CD4-positive, alpha-beta T cell treated with Interleukin-6 for 4 hours (primary cell): ENCODE measurements at places on chromosomes 13 and 19.

- no peak for DNase-seq
Observed at GRCh38 chr13:84651288-84651687, 769.0 kb upstream of the SLITRK1 start.

- no peak for DNase-seq
Observed at GRCh38 chr19:6011206-6011605, 33.3 kb upstream of the RANBP3 start.

DNA sequence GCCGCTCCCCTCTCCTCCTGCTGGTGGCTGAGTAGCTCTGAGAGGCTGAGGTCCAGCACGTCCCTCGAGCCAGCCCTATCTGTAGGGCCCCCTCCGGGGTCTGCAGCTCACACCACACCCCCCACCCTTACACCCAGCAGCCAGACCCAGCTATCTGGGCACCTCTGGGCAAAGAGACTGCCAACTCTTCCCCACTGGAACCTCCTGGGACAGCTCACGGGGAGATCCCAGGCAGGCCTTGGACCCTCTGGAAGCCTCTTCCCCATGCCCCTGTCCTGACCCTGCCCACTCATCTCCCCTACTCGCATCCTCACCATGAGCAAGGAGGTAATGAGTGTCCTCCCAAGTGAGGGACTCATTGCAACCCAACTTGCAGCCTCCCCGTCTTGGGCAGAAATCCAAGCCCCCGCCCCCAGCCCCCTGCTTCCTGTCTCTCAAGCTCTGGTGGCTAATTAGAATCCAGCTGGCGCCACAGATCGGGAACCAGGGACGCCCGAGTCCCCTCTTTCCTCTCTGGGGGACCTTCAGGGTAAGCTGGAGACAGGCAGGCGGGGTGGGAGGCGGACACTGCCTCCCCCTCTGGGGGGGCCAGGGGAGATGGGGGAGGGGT lies 22.1 kb downstream of the ADGRL1 start:
- no peak for DNase-seq

- DNase-seq = no peak
Observed at GRCh38 chr19:7832009-7832408, 2.0 kb downstream of the EVI5L start.

DNA sequence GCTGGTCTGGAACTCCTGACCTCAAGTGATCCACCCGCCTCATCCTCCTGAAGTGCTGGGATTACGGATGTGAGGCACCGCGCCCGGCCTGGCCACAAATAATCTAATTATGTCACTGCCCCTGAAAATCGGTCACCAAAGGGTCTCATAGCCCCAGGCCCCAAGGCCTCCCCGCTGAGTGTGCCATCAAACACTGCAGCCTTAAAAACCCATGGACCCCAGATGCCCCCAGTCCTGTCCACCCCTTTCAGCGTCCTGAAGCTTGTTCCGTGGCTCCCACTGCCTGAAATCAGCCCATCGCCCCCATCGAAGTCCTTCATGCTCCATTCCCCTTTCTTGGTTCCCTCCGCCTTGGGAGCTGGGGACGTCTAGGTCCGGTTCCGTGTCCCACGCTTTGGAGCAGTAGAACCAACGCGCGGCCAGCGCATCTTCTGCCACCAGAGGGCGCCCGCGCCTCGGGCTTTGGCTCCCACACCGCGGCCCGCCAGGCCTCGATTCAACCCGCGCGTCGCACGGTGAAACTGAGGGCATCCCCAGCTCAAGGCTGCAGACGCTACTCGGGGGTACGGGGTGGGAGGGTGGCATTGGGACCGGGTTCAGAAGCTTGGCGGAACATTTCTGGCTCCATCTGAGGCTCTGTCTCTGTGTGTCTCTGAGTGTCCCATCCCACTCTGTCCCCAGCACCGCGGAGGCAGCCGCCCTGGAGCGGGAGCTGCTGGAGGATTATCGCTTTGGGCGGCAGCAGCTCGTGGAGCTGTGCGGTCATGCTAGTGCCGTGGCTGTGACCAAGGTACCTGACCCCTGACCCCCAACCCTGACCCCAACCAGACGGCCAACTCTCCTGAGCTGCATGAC lies 3.5 kb downstream of the YJEFN3 start:
- DNase-seq = peak; percentile 92

GRCh38 chr13:79986890-79987289 lies 354.0 kb downstream of the SPRY2 start:
- no peak for DNase-seq

DNA sequence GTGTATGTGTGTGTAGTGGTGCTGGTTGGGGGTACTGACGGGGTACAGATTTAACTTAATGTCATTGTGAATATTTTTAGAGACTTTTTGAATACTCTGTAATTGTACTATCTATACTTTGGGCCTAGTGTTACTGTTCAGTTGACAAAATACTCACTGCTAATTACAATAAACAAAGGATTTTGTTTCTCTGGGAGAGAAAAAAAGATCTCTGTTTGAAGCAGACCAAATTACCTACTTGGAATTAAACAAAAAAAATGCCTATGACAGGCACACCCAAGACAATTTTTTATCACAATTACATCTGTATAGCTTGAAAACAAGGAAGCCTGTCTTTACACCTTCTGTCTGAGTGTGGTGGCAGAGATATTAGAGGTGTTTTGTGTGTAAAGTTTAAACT lies 45.1 kb downstream of the OLFM4 start:
- no peak for DNase-seq

DNA sequence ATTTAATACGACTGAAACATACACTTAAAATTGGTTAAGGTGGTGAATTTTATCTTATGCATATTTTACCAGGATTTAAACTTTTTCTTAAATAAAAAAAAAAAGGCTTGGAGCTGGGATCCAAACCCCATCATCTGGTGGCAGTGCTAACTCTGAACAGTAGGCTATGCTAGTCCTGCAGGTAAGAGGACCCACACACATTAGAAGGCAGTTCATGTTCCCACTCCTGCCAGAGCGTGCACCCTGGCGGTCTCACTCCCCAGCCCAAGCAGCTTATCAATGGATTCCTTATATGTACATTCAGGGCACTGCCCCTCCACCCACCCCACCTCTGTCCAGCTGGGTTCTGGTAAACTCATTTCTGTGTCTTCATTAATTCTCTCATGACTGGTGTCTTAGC lies 31.3 kb upstream of the CEBPA start:
- DNase-seq = no peak

DNA sequence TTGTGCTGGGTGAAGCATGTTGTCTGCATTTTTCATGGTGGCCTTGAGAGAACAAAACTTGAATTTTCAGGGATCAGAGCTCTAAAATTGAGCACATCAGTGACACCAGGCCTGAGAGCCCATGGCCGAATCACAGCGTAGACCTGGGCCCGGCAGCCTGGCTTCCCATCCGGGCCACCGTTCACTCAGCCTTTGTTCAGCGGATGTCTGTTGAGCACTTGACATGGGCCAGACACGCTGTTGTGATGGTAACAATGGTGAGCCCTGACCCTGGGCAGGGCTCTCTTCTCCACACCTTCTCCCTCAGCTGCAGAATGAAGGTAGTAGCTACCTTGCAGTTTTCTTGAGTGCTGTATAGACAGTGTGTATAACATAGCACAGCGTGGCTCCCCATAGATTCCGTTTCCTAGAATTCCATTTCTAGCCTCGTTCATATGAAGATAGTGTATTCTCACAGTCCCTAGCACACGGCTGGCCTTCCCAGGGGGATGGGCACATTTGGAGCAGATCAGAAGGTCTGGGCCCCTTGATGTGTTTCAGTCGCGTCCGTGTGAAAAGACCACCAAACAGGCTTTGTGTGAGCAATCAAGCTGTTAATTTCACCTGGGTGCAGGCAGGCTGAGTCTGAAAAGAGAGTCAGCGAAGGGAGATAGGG lies 75.3 kb downstream of the RAB20 start:
- no peak for DNase-seq

DNA sequence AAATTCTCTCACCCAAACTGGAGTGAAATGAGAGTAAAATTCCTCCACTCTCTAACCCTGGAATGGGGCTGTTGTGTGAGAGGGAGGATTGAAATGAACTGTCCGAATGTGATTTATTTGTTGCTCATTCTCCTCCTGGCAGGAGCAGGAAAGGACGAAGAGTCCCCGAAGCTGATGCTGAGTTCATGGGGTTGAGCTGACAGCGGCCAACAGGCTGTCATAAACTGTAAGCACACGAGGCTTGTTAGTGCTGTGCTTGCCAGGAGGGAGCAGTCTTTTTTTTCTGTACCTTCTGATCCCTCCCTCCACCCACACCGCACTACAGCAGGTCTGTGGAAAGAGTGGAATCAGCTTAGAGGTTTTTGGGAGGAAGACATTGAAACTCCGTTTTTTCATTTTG lies 33.1 kb upstream of the ZNF331 start:
- DNase-seq = no peak
